Pons (tissue), 1 donor: ENCODE measurements at places on chromosomes 6 and 20.

- no peak for DNase-seq
Measured at GRCh38 chr6:117480651-117481050, 1.8 kb upstream of the DCBLD1 start.

- no peak for DNase-seq
Measured at GRCh38 chr20:3229798-3230197, 9.2 kb downstream of the SLC4A11 start.

DNA sequence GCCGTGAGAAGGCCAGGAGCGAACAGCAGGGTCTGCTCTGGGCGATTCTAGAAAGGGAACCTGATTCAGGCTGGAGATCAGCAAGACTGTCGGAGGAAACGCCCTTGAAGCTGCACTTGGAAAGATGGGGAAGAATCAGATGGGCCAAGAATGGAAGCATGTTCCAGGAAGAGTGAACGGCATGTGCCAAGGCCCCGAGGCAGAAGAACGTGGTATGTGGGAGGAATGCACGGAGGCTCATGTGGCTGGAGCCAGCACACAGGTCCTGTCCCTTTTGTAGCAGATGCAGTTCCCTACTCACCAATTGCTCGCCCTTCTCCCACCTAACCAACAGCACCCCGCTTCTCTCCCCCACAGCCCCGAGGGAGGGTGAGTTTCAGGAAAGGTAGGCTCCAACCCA lies 180.6 kb downstream of the TFAP2C start:
- DNase-seq: no peak

DNA sequence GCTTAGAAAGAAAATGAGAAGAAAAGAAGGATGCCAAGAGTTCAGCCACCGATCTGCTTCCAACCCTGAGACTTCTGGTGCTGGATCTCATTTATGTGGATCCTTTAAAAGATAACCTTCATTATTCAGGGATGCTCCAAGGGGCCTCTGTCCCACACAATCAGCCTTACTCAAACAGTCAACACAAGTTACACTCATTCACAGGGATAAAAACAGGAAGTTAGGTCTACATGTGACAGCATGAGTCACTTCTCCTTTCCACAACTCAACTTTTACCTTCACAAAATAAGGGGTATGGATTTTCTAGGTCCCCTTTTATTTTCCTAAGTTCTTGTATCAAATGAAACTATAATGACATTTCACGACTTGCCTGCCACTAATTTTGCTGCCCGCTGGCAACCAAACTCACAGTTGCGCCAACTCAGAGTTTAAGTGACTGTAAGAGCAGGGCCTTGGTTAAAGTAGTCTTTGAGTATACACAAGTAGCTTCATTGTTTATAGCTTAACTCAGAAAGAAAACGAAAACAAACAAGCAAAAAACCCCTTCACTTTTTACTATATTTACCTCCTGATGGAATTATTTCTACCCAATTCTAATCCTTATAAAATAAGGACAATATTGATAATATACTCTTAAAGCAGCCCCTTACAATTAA lies 278.8 kb upstream of the RUNX2 start:
- DNase-seq: peak; percentile 54

DNA sequence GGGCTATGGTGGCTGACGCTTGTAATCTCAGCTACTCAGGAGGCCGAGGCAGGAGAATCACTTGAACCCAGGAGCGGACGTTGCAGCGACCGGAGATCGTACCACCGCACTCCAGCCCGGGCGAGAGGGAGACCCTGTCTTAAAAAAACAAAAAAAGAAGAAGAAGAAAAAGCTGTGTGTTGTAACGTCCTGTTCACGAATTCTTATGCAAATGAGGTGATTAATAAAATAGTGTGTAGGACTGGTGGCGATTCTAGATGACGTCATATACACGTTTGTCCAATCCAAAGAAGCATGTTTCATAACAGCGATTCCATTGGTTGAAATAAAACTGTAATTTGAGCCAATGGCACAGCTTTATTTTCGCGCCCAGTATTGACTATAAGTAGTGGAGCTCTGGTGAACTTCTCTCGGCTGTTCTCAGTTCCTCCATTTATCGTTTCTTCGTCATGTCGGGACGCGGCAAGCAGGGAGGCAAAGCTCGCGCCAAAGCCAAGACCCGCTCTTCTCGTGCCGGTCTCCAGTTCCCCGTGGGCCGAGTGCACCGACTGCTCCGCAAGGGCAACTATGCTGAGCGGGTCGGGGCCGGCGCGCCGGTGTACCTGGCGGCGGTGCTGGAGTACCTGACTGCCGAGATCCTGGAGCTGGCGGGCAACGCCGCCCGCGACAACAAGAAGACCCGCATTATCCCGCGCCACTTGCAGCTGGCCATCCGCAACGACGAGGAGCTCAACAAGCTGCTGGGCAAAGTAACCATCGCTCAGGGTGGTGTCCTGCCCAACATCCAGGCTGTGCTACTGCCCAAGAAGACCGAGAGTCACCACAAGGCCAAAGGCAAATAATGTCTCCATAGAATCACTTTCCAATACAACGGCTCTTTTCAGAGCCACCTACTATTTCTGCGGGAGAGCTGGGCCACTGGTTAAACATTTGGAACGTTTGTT lies 47.0 kb downstream of the OR2B2 start:
- DNase-seq: peak; percentile 97

GRCh38 chr20:23205611-23206041 lies 119.5 kb upstream of the CD93 start:
- peak; percentile 81 for DNase-seq

- DNase-seq: no peak
Measured at GRCh38 chr6:23343610-23344306, 774.4 kb downstream of the HDGFL1 start.

- DNase-seq: no peak
Measured at GRCh38 chr20:21238818-21239536, 64.2 kb upstream of the XRN2 start.

GRCh38 chr20:51402201-51402600 lies 140.3 kb downstream of the NFATC2 start:
- peak; percentile 46 for DNase-seq

GRCh38 chr6:113691260-113691656 lies 165.9 kb upstream of the MARCKS start:
- DNase-seq: no peak

DNA sequence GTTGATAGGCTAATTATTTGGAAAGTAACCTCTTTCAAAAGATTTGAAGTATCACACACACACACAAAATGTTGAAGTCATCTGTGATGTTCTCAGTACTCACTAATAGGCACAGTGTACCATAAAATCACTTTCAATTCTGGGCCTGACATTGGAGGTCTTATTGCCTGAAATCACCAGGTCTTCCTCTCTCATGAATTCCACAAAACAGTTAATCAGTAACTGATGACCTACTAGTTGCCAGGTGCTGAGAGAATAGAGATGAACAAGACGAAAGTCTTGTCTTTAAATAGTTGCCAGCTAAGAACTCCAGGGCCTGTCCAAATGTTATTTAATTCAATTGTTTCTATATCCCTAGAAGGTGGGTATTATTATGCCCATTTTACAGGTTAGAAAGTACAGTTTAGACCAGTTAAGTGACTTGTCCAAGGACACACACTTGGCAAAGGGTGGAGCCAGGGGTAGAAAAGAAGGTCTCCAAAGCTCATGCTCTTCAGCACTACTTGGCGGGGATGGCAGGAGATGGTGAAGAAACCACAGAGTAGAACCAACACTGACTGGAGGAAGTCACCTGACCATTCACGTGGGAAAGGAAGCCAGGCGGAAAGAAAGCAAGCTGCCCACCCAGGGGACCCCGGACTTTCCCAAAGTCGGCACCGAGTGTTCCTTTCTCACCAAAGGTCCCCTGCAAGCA lies 116.4 kb downstream of the KIF6 start:
- DNase-seq: no peak

DNA sequence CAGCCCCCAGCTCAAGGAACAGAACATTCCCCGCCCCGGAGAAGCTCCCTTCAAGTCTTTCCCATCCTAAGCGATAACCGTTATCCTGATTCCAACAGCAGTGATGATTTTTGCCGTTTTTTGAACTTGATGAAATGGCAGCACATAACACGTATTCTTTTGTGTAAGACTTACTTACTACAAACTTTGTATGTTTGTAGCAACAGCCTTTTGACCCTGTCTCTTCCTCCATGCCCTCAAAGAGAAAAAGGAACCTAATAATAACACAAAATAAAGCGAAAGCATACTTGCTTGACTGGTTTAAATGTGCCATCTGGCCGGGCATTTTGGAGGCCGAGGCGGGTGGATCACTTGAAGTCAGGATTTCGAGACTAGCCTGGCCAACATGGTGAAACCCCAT lies 26.4 kb upstream of the SLC9A8 start:
- DNase-seq: no peak

DNA sequence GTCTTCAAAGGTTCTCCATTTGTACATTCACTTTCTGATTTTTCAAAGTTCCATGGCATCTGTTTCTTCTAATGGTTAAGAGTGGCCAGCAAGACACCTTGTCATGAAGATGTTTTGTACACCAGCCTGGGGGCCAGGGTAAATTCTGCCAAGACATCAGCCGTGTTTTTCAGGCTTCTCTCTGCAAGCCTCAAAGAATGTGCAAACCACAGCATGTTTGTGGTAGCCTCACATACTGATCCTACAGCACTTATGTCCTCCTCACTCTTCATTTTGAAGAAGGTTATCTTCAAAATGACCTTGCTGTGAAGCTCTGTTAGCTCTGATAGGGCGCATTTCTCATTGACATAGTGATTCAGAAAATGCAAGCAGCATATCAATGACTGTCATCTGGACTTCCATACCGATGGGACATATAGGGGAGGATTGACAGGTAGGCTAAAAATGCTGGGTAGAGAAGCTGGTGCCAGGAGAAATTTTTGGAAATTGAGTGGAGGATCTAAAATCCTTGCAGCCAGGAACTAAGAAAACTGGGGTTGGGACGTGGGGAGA lies 59.3 kb upstream of the SPTLC3 start:
- DNase-seq: no peak

DNA sequence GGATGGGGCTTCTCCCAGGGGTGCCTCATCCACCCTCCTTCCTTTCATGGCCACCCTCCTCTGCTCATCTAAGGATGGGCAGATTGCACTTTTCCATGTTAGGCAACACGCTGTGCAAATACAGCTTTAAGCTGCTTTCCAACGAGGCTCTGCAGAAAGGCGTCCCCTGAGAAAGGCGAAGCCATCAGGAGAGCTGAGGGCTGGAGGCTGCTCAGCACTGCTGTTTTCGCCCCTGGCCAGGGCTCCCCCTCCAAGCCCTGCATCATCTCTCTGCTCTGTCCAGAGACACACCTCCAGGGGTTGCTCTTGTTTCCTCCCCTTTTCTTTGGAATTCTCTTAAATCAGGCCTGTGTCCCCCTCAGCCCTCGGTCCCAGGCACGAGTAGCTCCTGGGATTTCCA lies 526.1 kb downstream of the CDH26 start:
- DNase-seq: no peak

- no peak for DNase-seq
Measured at GRCh38 chr6:88380618-88381288, 214.6 kb upstream of the CNR1 start.

GRCh38 chr6:2931970-2932748 lies 29.1 kb upstream of the SERPINB9 start:
- DNase-seq: peak; percentile 89

DNA sequence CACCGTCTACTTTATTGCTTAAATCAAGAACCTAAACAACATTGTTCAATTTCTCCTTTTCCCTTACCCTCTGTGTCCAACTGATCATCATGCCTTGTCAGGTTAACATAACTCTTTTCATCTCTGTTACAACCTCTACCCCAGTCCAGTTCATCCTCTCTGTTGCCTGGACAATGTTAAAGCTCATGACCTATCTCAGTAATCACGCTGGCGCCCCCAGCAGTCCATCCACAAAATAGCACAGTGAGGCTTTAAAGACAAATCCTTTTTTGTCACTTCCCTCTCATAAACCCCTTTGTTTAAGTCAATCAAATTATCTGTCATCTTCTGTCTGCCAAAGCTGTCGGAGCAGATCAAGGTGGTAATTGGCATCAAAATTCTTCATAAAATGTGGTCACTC lies 140.1 kb downstream of the QKI start:
- DNase-seq: peak; percentile 58

- DNase-seq: peak; percentile 46
Measured at GRCh38 chr20:60306551-60306950, 348.3 kb downstream of the CDH26 start.

DNA sequence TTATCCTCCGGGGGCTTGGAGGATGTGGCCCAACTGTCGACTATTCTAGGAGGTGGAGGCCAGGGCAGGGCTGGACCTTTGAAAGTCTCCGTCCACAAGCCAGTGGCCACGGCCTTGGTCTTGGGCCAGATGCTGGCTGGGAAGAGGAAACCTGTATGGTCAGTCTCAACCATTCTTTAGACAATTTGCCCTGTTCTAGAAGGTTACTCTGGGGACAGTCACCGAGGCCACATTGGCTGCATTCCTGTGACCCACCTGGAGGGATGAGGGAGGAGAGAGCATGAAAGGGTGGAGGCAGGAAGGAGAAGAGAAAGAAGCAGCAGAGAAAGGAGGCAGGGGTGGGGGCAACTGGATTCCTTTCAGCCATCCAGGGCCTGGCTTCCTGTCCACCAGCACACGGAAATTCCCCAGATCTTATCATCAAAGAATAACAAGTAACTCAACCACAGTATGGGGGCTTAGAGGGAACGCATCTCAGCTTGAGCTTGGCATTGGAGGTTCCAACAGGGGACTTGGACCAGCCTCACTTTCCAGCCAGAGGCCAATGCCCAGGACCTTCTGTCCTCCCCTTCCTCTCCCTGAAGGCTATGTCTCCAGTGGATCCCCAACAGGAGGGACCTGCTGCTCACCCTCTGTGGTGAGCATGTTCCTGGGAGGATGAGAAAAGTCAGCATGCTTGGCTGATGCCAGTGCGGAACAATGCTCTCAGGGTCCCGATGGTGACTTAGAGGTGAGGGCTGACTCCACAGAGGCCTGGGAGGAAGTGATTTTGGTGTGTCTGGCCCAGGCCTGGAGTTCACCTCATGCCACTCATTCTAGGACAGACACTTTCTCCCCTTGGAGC lies 30.4 kb downstream of the TGM2 start:
- no peak for DNase-seq

GRCh38 chr6:5565971-5566370 lies 304.7 kb downstream of the FARS2 start:
- no peak for DNase-seq

- DNase-seq: no peak
Measured at GRCh38 chr6:105036351-105036750, 79.4 kb downstream of the LIN28B start.

DNA sequence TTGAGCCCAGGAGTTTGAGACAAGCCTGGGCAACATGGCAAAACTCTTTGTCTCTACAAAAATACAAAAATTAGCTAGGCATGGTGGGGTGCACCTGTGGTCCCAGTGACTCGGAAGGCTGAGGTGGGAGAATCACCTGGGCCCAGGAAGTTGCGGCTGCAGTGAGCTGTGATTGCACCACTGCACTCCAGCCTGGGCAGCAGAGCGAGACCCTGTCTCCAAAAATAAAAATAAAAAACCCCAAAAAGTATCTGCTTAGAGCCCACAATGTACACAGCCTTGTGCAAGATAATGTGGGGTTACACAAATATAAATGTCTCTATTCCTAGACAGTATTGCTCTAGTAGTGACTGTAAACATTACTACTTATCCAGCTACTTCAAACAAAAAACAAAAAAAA lies 5.9 kb downstream of the ESF1 start:
- DNase-seq: no peak

GRCh38 chr6:16985513-16986284 lies 116.2 kb upstream of the STMND1 start:
- no peak for DNase-seq
